ENCODE measurements at places on chromosomes 2 and 18.

DNA sequence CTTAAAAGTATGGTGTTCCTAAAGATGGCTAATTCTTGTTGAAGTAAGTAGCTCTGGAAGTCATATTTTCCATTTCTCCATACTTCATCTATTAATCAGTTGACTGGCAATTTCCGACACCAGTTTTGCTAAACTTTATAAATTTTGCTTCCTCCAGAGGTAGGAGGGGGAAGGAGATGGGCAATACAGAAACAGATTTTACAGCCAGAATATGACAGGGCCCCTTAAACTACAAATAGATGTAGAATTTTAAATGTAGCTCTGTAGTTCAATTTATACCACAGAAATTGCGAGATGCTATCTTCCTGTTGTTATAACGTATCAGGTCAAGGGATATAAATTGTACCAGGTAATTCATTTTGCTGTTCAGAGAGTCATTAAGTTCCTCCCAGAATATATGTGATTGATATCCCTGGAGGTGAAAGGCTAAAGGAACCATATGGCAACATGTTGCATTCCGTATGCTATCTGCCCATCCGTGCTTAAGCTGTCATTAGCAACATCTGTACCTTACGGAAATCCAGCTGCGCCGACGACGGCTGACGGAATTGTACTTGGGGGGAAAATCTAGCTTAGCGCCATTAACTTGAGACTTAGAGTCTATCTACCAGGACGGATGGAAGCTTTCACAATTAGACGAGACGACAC, 8.4 kb upstream of the NR4A2 start:
- DNase-seq, result no peak

- DNase-seq, result no peak
Measured at GRCh38 chr2:222439692-222440091, 15.3 kb downstream of the SGPP2 start.

GRCh38 chr2:178263159-178263860, 69.0 kb downstream of the OSBPL6 start:
- no peak for DNase-seq

DNA sequence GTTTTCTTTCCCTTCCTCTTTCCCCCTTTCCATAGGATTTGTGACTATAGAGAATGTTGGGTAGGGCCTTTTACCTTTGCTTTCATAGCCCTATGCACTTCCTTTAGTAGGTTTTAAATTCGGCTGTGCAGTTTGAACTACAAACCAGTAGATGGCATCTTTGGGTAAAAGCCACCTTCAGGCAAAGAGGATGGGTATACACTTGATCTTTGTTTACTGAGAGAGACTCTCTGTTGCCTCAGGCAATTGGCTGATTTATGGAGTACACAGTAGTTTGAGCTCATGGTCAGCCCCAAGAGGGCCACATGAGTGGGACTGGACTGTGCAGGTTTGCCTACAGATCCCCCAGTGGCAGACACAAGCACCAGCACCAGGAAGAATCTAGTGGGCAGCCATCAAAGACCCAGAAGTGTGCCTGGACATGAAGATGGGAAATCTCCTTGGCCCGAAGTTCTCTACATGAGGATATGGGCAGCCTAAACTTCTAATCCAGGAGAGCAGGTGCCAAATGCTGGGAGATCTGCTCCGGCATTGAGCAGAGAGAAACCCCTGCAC, 1304.3 kb upstream of the DDX18 start:
- no peak for DNase-seq

DNA sequence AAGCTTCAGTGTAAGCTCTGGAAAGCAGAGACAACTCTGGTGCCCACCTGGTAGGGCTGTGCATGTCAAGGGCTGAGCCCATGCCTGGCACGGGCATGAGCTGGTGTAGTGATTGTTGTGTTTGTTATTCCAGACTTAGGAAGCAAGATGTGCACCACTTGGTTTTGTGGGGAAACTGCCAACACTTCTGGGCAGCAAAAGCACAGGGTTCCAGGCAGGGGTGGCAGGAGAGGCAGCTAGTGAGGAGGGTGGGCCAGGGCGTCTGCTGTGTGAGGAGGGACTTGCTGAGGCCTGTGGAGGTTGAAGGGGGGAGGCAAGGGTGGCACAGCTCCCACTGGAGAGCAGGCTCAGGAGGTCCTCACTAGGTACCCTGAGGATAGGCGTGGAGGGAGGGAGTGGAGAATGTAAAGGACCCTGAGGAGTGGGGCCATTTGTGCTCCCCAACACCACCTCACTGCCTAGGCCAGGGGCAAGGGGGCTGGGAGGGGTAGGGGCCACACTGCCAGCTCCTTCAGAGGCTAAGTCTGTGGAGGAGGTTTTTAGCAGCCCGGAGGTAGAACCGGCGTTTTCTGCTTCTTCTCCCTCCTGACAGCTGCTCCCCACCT, 104.0 kb upstream of the POU3F3 start:
- no peak for DNase-seq

- no peak for DNase-seq
Measured at GRCh38 chr2:240389302-240389805, 46.1 kb upstream of the GPC1 start.

DNA sequence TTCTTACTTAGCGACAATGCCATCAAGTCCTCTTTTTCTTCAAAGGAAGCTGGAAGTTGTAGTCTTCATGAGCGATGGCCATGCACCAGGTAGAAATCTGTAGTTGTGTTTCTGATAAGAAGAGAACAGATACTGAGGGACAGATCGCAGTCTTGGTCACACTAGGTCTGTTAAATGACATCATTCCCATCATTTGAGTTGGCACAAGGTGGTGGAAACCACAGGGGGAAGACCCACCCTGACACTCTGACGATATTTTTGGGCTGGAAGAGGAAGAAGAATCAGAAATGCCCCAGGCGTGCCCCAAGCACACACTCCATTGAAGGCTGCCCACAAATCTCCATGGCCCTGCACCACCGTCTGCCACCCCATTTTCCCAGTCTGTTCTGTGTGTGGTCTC, 89.0 kb upstream of the BOD1L2 start:
- no peak for DNase-seq

DNA sequence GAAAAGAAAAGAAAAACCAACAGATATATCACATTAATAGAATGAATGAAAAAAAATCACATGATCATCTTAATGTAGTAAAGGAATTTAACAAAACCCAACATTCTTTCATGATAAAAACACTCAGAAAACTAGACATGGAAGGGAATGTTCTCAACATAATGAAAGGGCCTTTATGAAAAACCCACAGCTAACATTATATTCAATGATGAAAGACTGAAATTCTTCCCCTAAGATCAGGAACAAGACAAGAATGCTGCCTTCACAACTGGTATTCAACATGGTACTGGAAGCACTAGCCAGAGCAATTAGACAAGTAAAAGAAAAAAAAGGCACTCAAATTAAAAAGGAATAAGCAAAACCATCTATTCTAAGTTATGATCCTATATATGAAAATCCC, 28.5 kb upstream of the EMILIN2 start:
- DNase-seq, result no peak

DNA sequence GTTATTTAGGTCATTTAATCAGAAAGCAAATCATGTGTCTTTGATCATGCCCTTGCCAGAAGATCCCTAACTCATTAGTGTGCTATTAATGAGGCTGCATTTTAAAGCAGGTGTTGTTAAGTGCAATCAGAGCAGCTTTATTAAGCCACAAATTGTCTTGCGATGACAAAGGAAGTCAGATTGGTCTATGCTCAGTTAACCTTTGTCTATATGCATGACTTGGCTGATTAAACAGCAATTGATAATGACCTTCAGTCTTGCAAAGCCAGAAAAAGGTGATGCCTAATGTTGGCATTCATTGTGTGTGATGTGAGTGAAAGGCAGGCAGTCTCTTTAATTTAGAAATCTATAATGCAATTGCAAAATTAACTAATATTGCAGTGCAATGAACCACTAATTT, 166.9 kb downstream of the RND3 start:
- DNase-seq, result no peak

- DNase-seq, result peak; percentile 81
Measured at GRCh38 chr18:59915606-59916005, 15.8 kb downstream of the PMAIP1 start.

DNA sequence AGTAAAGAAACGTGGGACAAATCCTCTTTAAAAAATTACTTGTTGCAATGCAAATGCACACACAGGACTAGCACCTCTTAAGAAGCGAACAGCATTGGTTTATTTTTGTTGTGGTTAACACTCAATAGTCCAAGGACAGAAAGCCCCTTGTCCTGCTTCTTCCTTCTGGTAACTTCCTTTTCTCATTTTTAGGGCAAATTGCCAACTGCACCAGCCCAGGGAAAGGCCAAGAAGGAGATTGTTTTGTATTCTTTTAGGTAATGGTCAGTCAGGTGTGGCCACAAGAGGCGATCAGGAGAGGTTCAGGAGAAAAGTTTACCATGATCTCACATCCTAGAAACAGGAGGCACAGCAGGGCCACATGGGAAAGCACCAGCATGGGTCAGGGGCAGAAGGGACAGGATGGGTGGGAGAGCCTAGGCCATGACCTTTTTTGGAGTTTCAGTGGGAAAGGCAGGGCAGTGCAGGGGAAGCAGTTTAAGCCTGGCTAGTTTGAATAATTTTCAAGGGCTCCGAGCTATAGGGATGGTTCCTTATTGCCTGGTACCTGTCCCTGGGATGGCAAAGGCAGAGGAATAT, 73.0 kb downstream of the CHRNA1 start:
- DNase-seq, result no peak

DNA sequence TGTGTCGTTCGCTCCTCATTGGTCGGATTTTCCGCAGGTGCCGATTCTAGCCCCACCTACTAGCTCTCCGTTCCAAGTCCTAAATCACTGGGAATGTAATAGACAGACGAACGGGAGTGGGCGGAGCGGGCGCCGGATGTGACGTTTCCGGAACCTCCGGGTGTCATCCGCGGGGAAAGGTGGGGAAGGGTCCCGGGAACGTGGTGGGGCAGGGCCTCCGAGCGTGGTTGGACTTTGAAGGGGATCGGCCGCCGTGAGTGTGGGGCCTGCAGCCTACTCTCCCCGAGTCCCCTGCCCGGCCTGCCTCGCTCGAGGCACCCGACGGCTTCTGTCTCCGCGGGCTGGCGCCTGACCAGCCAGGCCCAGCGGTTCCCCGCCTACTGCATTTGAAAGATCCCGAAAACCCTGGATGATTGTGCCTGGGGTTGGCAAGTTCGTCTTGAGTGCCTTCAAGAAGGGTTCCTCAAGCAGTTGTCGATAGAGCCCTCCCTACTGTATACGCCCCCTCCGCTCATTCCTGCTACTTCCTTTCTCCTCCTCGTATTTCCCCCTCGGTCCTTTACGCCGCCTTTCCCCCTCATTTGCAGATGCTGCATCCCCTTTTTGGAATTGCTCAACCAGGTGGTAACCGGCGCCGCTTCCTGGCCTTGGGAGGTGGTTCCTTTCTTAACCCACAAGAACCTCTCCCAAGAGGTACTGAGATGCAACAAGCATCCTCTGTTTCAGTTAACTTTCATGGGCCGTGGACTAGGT, at the start of gene STAMBP:
STAMBP (plus strand) TSS at position 144 of the 753 bp plus-strand sequence. CDS start 1,896 bp downstream, outside the sequence.
- peak; percentile 96 for DNase-seq

DNA sequence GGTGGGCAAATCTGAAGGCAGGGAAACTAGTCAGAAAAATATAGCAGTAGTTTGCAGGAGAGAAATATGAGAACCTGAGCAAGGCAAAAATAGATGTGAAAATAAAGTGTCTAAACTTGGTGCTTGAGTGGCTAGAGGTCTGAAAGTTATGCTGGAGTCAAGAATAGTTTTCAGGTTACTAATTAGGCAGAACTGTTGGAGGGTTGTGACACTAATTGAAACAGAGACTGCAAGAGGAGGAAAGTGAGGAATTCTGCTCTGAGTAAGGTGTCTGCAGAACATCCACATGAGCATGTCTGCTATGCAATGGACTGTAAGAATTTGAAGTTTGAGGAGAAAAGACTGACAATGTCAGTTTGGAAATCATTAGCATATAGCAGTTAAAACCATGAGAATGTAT, 444.0 kb upstream of the LRRTM1 start:
- no peak for DNase-seq

- no peak for DNase-seq
Measured at GRCh38 chr2:241033994-241034393, 35.6 kb downstream of the SNED1 start.

DNA sequence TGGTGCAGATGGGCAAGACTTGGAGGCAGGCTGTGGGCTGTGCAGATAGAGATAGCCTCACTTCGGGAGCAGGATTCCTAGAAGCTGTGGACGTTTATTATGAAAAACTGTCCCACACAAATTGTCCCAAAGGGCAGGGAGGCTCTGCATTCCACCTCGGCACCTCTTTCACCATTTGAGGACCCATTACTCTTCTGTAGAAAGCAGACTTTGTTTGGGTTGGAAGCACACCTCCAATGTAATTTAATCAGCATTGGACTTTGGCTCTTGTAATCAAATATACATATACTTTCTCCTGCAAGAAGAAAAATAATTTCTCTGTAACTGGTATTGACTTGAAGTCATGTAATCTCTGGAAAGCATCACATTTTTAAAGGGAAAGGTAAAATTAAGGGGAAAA, 8.5 kb downstream of the ONECUT2 start:
- no peak for DNase-seq

- no peak for DNase-seq
Measured at GRCh38 chr2:181632733-181633401, 24.0 kb downstream of the CERKL start.

DNA sequence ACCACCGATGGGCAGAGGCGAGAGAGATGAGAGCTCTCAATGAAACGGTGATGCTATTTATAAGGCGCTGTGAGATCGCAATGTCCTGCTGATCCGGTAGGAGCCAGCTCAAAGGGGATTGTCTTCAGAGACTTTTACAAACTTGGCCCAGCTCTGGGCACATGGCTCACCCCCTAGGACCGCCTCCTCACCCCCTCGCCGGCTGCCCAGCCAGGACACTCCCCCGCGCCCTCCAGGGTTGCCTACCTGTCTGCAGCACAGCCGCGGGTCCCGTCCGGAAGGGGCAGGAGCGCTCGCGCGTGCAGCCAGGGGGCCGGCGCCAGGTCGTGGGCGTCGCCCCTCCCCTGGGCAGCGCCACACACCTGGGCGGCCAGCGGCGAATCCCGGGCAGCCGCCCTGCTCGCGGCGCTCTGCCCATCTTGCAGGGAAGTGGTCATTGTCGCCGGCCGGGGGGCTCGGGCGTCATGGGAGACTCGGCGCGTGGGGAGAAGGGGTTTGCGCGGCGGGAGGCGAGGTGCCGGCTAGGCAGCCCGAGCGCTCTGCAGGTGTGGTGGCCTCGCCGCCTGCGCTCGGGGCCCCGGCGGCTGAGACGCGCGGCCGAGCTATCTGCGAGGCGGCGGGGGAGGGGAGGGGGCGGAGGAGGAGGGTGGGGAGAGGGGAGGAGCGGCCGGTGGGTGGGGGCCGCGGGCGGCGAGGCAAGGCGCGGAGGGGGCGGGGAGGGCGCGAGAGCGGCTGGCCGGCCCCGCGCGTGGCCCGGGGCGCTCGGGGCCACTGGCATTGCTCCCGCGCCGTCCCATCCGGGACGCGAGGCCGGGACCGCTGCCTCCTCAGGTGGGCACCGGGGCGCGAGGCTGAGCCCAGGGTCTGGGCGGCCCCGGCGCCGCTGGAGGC, at the start of gene GRB14:
GRB14 (minus strand) TSS at position 610 of the 891 bp plus-strand sequence; CDS start at position 437, 173 bp downstream.
- DNase-seq, result peak; percentile 27

DNA sequence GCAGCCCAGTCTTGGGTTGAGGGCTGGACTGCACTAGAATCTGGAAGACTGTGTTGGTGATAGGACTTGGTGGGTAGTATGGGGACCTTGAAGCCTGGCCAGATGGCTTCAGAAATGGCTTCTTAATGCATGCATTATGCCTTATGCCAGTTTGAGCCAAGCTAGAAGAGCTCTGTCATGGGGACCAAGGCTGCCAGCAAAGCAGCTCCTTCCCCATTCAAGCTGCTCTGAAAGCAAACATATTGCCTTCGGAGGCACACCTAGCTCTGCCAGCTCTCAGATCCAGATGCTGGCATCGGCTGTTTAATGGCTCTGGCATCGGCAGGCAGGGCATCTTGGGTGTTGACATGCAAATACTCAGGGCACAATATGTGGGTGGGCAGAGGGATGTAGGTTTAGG, 59.0 kb upstream of the IGFBP5 start:
- no peak for DNase-seq

GRCh38 chr2:128368437-128369107, 49.9 kb upstream of the HS6ST1 start:
- DNase-seq, result no peak

Measured in EH (cell line).